Kidney (tissue), 22 donors: ENCODE measurements at places on chromosomes 5 and 9.

DNA sequence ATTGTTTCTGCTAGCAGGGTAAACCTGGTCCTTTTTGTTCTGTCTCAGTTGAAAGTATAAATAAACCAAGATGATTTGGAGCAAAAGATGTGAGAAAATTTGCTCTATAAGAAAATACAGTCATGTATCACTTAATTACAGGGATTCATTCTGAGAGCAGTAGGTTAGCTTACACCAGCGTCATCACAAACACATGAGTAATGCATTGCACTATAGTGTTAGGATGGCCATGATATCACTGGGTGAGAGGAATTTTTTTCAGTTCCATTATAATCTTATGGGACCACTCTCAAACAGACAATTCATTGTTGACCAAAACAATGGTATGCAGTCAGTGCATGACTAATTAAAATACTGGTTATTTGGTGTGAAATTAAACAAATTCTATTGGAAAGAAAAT, 430.9 kb downstream of the CHSY3 start:
- no peak for DNase-seq

GRCh38 chr5:64773533-64773932, 4.8 kb downstream of the CWC27 start:
- DNase-seq = no peak

DNA sequence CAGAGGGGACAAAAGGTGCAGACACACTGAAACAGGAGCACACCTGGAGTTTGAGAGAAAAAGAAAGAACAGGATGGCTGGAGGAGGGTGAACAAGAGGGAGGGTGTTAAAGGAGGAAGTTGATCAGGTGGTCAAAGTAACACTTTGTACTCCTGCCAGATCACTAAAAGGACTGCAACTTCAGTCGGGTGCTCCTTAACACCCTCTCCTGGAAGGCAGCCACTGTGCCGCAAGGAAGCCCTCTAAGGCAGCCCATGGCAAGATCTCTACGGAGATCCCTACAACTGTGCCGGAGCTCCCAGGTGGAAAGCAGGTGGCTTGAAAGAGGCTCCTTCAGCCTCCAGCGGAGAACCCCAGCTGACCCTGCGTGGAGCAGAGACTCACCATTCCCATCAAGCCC, 124.4 kb upstream of the MSX2 start:
- no peak for DNase-seq

- DNase-seq = no peak
Measured at GRCh38 chr9:134624137-134624591, 17.4 kb upstream of the COL5A1 start.

- no peak for DNase-seq
Measured at GRCh38 chr9:137075275-137075775, 2.0 kb upstream of the UAP1L1 start.

DNA sequence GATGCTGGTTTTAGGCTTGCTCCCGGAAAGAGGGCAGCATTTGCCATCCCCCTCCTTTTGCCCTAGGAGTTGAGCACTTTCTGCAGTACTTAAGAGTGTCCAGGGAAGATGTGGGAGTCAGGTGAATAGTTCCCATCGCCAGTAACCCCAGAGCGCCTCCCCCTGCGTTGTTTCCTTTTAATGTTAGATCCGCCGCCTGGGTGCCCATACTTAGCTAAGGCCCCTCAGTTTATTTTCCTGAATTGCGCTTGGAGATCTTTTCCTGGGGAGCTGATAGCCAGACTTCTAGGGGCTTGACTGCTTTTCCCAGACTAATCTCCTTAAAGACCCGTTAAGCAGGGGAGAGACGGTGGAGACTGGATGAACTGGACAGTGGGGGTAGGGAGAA, 377 bp upstream of the PCDHAC2 start:
- DNase-seq = peak; percentile 2

- peak; percentile 83 for DNase-seq
Measured at GRCh38 chr9:137310189-137311052, 8.3 kb upstream of the NRARP start.

DNA sequence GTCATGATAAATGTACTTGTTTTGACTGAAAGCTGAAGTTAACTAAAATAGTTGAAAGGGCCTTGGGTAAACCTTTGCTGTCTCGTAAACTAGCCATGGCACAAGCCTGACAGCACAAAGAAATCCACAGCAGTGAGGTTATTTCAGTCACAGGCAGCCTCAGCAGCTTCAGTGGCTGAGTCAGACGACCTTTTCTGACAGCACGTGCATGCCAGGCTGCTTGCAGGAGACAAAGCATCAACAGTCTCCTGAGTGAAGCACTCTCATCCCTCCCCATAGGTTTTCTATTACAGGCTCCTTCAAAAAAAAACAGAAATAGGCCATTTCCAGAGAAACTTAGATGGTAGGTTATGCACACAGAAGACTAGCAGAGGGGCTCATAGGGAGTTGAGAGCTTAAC, 34.6 kb downstream of the OXCT1 start:
- peak; percentile 55 for DNase-seq

GRCh38 chr5:141503681-141504080, 14.8 kb downstream of the PCDHGC5 start:
- no peak for DNase-seq

DNA sequence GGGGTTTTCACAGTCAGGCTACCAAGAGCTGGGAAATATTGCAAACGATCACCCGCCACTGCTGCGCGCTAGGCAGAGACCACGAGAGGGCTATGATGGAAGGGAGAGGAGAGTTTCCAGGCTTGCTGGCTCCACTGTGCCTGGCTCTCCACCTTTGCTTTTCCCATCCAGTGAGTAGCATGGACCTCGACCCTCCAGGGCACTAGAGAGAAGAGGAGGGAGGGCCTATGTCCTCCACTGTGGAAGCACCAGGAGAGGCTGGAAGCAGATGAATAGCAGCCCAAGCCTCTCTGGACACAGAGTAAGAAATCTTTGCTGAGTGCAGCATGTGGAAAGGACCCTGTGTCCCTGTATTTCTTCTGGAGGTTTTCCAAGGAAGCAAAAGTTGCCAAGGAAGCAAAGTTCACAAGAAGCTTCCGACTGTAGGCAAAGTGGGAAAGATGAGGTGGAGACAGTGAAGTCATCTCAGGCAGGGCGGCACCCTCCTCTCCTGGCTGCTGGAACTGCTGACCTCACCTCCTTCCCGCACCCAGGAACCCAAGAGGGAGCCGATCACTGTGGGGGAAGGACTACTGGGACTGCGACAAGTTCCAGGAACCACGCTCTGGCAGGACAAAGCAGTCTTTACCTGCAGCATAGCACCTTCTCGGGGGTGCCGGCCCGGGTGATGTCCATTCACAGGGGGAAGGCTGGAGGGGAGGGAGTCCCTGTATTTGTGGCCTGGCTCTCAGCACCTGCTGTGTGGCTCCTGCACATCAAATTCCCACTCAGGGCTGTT, 79.6 kb downstream of the CSNK1A1 start:
- peak; percentile 68 for DNase-seq

DNA sequence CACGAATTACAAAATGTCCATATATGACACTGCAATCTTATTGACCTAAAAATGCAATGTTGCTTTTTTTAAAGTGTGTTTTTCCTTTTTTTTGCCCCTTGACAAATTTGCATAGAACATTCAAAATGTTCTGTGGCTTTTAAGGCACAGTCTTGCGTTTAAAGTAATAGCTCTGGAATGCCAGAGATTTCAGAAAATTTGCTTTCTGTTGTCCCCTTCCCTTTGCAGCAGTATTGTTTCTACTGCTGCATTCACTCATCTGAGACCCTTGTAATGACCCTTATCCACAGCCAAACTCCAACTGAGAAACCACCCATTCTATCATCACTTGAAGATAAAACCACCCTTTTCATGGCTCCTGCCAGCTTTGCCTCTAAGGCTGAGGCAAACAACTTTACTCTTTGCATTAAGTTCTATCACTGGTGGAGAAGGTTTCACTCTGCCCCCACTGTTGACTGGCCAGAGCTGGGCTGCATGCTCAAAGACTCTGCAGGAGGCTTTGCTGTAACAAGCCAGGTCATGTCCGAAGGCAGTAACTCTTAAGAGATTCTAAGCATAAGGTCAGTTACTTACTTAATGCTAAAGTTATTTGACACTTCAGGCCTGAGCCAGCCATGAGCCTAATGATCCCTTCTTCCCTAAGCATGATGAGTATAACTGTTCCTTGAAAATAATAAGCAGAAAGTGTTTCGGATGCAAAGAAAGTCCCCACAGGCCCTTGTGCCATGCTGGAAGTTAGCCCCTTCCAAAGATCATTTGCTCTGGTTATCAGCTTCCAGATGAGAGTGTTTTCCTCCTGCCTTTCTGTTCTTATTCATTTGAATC, 101.9 kb downstream of the CD180 start:
- DNase-seq = no peak

DNA sequence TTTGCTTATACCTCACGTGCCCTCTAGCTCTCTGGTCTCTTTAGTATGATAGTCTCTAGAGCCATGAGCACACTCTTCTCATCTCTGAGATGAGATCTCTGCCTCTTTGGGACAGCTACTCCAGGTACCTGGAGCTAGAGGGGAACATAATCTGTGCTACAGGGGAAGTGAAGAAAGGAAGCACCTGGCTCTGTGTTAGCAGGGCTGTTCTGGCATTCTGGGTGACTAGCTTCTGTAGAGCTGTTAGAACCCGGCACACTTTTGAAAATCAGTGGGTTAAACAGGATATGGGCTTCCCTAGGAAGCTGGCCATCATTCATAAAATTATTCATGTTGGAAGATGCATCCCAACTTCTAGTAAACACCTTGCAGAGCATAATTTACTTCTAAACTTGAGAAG, 224.8 kb downstream of the MCTP1 start:
- no peak for DNase-seq

- DNase-seq = no peak
Measured at GRCh38 chr5:159549046-159549445, 218.8 kb upstream of the IL12B start.

DNA sequence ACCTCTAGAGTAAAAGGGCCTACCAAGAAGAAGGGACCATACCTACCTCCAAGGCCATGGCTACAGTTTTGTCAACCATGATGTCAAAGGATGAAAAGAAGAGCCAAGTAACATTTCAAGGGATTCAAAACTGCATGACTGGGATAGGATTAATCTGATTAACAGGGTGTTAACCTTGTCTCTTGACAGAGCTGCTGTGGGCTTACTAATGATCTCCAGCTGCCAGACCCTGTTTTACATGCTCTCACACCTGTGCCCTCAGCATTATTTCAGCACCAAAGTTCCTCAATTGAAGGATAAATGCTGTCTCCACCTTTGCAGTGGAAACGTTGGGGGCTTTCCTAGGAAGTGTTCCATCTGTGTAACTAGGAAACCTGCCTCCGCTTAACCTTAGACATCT, 78.3 kb downstream of the DMAC1 start:
- no peak for DNase-seq

DNA sequence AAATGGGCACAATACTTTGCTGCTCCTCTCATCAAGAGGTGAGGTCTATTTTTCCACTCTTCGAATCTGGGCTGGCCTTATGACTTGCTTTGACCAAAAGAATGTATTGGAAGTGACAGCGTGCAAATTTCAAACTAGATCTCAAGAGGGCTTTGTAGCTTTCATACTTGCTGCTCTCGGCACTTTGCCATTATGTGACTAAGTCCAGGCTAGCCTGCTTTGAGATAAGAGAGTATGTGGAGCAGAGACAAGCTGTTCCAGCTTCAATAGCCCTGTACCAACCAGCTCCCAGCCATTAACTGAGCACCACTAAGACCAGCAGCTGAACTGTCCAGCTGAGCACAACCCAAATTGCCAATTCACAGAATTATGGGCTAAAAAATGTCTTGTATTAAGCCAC, 124.6 kb downstream of the ACER2 start:
- no peak for DNase-seq

DNA sequence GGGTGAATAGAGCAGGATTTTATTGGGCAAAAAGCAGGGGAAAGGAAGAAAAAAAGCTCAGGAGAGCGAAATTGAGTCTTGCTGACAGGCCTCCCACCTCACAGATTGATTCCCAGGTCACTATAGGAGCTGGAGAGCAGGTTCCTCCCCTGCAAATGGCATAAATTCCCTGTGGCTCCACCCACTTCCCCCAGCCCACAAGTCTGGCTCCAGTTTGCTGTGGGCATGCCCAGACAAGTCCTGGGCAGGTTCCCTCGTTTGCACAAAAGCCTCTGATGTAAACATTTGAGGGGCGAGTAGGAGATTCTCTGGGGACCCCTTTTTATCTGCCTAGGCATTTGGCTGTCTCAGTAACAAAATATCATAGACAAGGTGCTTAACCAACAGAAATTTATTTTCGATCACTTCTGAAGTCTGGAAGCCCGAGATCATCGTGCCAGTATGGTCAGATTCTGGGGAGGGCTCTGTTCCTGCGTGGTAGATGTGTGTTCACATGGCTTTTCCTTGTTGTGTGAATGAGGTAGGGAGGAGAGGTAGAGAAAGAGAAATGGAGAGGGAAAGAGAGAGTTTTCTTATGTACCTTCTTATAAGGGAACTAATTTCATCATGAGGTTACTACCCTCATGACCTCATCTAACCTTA, 614.5 kb downstream of the MAT2B start:
- peak; percentile 50 for DNase-seq

GRCh38 chr9:134262035-134262434, 64.2 kb upstream of the RXRA start:
- no peak for DNase-seq

DNA sequence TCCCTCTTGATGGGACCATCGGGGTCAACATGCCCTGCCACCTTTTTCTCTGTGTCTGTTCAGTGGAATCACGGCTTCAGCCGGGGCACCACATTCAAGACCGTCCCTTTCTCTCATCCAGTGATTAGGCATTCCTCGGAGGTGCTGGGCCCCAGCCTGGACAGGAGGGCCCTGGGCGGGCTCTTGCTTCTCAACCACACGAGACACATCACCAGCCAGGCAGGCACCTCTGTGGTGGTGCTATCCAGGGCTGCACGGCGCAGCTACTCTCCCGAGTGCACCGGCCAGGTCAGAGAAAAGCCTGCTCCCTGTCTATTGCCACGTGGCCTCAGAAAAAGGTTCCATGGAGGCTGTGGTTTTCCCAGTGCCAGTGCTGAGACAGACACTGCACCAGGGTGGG, 255.2 kb upstream of the IRX1 start:
- no peak for DNase-seq

- no peak for DNase-seq
Measured at GRCh38 chr5:72387985-72388384, 67.8 kb downstream of the PTCD2 start.

GRCh38 chr5:93621327-93621798, 38.3 kb downstream of the NR2F1 start:
- peak; percentile 95 for DNase-seq

DNA sequence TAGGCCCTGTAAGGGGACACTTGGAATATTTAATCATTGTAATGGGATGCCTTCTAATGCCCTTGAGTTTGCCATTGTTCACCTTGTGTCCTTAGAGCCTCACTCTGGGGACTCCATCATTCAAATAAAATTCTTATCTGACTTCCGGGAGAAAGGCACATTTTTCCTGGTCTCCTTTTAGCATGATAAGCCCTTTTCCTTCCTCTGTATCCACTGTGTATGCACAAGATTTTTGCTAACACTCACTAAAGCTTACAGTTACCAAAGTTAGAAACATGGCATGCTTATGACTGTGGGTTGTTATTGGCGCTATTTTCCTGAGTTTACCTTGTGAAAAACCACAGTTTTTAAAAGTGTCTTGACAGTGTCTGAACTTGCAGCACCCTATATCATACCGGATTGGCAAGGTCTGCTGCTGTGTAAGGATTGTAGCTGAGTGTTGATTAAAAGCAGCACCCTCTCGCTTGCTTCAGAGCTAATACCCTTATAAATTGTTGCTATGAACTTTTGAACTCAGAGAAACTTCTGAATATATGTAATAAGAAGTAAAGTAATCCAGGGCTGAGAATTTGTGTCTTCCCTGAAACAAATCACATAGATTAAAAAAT, 46.4 kb downstream of the SNCAIP start:
- no peak for DNase-seq

- no peak for DNase-seq
Measured at GRCh38 chr5:164885179-164885578, 1379.8 kb downstream of the MAT2B start.
